ENCODE measurements at places on chromosomes 16 and 17.

DNA sequence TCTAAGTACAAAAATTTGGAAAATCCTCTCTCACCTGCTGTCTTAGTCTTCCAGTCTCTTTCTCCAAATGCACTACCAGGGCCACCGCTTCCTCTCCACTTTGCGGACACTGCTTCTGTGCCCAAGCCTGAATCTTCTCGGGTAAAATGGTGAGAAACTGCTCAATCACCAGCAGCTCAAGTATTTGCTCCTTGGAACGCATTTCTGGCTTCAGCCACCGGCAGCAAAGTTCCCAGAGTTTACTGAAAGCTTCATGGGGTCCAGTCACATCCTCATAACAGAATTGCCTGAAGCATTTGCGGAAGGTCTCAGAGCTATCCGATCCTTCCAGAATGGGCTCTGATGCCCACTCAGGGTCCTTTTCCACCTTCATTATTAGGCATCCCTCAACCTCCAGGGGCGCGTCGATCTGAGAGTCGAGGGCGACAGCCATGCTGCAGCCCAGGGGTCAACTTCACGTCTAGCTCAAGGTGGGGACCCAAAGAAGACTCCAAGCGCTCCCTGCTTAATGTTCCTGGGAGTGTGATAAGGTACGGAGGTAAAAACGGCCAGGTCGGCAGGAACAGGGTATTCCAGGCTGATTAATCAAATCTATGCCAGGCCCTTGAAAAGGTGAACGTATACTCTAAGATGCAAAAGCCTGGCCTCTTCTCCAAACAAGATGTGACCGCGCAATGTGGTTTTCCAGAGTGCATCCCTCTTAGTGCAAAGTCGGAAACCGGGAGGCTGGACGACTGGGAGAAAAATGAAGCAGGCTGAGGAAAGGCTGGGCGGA is 763 bp downstream of the ZKSCAN2 start:
- DNase-seq: peak; percentile 24

DNA sequence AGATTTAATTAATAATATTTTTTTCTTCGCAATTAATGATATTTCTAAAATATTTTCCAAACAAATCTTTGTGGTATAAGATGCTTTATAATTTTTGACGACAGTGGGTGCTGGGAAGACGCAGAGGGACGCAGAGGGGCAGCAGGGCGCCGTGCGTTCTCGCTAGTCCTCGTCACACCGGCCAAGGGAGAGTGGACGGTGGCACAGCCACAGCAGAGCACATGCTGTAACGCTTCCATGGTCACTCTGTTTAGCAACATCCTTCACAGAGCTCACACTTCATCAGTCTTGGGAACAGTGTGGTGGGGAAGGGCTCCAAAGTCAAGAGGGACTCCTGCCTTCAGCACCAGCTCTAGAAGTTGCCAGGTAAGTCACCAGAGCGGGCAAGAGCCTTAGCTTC is 60.4 kb downstream of the NDEL1 start:
- DNase-seq: no peak

GRCh38 chr17:55555772-55556171 is 44.5 kb upstream of the SMIM36 start:
- no peak for DNase-seq

DNA sequence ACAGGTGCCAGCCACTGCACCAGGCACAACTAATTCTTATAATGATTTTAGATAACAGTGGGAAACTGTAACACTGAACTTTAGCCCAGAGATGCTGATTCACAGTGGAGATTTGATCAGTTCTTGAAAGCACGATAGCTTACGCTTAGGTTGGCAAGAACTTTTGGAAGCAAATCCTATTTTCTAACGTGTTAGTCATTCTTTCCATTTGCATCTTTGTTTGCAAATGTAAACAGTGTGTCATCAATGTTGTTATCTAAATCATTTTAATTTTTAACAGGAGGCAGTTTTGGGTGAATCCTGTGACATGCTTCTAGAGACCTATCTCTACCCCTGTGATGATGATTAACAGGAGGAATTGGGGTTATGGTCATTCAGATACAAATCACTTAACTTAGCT is 35.7 kb upstream of the GNA13 start:
- DNase-seq: no peak

DNA sequence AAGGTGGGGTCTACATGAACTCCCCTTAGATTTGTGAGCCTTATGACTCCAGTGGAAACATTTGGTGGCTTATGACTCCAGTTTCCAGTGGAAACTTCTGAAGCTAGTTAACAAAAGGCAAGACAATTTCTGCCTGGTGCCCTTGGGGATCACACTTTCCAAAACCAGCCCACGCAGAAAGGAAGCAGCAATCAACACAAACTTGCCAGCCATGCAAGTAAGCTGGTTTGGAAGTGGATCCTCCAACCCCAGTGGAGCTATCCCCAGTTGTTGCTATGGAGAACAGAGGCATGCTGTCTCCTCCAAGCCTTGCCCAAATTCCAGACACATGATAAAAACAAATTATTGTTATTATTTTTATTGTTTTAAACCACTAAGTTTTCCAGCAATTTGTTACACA is 130.9 kb downstream of the CDH11 start:
- no peak for DNase-seq

DNA sequence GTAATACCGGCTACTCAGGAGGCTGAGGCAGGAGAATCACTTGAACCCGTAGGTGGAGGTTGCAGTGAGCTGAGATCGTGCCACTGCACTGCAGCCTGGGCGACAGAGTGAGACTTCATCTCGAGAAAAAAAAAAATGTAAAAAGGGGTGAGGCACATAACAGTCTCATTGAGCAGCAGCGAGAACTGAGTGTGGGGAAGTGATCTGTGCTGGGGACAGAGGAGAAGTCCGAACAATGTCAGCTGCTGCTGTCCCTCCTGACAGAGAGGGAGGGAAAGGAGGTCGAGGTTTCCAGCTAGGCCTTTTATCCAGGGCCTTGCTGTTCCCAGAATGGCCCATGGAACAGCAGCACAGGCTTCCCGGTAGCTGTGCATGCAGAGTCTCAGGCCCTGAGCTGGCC is 14.0 kb downstream of the C16orf74 start:
- no peak for DNase-seq

DNA sequence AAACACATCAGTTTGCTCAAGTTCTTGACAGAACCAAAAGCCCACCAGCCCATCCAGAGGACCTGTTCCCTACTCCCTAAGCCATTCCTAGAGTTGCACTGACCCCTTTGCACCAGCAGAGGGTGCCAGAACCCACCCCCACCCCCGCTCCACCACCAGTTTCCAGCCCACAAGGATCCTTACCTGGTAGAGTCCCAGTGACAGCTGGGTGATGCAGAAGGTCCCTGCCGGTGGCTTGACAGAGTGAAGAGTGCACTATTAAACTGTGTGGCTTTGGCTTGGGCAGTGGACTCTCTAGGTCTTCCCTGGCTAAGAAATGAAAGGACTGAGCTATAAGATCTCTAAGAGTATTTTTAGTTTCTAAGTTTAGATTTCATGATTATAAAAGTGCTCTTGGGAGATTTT is 73.3 kb upstream of the MTMR4 start:
- DNase-seq: peak; percentile 65

DNA sequence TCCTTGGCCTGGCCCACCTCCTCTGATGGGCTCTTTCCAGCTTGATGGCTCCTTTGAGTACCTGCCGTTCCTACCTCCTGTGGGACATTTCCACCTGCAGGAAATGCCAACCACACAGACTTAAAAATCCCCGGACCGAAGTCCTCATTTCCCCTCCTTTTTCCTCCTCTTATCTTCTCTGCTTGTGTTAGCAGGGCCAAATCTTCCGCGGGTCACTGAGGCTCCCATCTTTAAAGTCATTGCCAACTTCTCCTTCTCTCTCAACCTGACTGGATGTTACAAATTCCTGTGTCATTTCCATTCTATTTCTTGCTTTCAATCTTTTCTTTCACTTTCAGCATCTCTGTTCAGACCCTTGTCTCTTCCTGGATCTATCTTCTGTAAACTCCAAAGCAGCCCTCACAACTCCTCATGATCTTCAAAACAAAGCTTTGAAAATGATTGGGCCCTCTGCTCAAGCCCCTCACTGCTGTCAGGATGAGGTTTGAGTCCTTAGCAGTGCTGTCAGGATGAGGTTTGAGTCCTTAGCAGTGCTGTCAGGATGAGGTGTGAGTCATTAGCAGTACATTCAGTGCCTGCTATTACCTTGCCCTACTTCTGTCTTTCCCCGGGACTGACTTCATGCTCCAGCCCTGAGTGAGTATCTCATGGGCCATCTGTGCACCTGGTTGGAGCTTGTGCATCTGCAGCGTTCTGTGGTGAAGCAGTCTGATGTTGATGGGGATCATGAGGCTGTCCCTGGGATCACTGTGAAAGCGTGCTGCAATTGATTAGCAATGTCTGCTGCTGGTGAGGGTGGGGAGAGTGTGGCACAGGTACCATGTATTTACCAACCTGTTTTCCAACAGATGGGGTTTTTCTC is 100.1 kb downstream of the IRF8 start:
- no peak for DNase-seq

DNA sequence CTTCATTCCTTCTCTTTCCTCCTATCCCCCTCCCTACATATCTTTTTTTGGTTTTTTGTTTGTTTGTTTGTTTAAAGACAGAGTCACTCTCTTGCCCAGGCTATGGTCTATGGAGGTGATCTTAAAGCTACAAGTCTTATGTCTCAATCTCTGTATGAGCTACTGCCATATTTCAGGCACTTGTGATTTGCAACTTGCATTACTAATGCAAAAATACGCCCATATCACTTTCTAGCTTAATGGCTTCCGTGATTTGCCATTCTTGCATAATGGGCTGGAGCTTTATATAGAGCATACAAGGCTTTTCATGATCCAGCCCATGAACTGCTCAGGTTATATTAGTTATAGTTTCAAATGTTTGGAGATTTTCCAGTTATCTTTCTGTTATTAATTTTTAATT is 7.5 kb downstream of the CFAP97D1 start:
- no peak for DNase-seq

DNA sequence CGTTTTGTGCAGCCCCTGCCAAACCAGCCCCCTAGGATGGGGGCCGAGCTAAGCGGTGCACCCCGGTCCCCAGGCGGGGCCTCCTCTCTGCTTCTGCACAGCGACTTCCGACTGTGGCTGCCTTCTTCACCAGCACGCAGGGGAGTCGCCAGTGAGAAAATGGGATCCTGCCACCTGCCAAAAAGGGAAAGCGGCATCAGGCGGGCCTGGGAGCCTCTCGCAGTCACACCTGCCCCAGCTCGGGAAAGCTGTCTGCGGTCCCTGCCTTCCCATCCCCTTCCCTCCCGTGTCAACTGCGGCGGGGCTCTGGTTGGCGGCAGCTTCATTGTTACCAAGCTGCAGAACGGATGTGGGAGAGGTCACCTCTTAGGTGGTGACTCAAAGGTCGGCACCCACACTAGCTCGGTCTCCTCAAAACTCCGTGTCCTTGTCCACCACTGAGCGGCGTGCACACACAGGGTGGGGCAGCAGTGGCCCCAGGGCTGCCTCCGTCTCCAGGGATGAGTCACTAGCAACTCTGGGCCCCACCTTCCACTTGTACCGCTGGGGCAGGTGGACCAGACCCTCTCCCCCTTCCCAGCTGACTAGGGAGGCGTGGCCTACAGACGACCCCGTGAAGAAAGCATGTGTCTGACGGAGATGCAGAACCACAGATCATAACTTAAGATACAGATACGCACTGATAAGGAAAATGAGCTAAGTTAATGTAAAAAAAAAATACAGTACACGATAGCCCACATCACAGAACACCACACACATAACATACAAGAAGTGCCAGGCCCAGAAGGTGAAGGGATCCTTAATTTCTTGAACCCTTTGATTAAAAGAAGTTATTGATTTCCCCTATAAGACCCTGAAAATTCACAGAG is 1.5 kb upstream of the PCYT2 start:
- no peak for DNase-seq

DNA sequence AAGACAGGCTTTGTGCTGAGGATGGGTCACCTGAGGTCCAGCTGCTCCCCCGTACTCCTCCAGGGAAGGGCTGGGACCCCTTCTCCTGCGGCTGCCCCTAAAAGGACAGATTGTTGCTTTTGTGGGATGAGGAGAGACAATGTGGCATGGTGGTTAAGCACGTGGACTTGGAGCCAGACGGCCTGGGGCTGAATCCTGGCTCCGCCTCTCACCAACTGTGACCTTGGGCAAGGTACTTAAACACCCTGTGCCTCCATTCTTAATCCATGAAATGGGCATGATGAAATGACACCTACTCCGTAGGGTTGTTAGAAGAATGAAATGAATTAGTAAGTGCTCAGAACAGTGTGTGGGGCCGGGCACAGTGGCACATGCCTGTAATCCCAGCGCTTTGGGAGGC is 39.6 kb upstream of the PLCG2 start:
- DNase-seq: no peak

DNA sequence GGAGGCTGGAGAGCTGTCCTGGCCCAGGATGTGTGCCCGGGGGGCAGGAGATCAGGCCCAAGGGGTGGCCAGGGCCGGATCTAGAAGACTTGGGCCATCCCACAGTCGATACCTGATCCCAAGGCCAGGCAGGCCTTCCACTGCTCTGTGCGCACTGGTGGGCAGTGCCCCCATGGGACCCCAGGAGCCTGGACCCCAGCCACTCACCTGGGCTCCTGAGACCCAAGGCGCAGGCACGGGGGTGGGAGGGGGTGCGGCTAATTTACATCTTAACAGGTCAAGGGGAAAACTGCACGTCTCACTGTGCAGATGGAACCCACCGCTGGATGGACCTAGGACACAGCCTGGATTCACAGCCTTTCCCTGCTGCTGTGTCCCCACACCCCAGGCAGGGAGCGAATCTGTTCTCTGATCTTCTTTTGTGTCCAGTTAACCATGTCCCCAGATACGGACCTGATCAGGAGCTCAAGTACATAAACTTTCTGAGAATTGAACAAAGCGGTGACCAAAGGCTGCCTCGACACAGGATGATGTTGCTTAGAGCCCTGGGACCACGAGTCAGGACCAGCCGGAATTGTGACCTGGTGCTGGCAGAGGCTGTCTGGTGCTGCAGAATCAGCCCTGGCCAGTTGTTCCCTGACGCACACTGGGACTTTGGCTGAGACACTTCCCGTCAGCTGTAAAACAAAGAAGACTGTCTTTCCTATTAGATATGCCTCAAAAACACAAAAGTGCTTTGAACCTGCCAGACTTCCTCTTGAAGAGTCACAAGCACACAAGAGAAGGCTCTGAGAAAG is 60.6 kb downstream of the TNFRSF13B start:
- no peak for DNase-seq

DNA sequence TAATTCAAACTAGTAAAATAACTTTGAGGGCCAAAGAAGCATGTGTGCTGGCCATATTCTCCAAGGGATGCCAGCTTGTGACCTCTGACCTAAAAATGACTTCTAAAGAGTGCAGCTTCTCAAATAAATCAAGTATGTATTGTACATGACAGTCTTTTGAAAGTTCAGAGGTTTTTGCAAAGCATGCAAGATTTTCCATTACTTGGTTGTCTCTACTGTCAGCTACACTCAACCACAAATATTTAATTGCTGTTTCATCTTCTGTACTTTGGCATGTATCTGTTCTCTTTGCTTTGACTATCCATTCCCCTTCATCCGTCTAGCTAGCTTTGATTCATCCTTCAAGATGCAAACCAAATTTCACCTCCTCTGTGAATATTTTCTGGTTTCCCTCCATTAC is 121.9 kb upstream of the HS3ST2 start:
- DNase-seq: no peak

- no peak for DNase-seq
Observed at GRCh38 chr16:61547626-61548025, 488.6 kb downstream of the CDH8 start.

Measured in NCI-H510A treated with DMSO at 0.1 percent for 48 hours (cell line).